Breast epithelium (tissue), 4 donors: ENCODE measurements at places on chromosomes 12 and 14. TPM values are rescaled to one million over a fixed set of nuclear protein-coding genes. Genes with fewer than 3 reads are reported as not detected.

ISCU gene
- total RNA-seq = 220 TPM

GRCh38 chr12:19916196-19916753 lies 452.1 kb upstream of the PDE3A start:
- DNase-seq = no peak

GRCh38 chr12:30694412-30695198 lies 1.1 kb downstream of the IPO8 start:
- DNase-seq = peak; percentile 55

DNA sequence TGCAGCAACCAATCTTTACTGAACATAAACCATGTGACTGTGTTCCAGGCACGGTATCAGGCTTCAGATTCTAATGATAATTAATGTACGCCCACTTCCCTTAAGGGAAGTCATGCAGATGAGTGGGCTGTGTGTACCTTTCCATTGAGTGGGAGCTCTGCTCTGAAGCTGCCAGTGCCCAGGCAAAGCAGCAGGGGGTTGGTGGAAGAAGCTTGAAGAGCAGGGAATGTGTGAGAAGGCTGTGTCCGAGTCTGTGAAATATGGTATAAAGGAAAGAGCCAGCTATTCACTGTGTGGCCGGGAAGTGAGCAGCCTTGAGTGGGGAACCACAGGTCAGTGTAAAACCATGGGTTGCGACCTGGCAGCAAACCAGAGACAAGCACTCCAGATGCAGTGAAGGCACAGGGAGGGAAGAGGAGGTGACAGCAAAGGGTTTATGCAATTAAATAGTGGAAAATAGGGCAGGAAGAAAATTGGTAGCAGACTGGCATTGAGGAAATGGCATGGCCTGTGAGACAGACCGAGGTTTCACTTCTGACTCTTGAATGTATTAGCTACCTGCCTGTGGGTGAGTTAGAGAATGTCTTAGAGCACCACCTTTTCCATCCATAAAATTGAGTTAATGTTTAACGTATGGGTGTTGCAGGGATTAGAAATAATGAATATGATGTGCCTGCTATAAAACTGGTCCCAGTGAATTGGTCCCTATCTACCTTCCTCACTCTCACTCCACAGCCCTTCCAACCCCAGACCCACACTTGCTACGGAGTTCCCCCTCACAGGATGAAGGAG lies 116.4 kb downstream of the NTF3 start:
- no peak for DNase-seq

CDKN3 gene
- total RNA-seq = 2.9 TPM
